ENCODE measurements at places on chromosomes 2 and 18.

- peak; percentile 87 for DNase-seq
These were observed 2.2 kb downstream of the SEPTIN10 start for GRCh38 chr2:109611467-109612095.

DNA sequence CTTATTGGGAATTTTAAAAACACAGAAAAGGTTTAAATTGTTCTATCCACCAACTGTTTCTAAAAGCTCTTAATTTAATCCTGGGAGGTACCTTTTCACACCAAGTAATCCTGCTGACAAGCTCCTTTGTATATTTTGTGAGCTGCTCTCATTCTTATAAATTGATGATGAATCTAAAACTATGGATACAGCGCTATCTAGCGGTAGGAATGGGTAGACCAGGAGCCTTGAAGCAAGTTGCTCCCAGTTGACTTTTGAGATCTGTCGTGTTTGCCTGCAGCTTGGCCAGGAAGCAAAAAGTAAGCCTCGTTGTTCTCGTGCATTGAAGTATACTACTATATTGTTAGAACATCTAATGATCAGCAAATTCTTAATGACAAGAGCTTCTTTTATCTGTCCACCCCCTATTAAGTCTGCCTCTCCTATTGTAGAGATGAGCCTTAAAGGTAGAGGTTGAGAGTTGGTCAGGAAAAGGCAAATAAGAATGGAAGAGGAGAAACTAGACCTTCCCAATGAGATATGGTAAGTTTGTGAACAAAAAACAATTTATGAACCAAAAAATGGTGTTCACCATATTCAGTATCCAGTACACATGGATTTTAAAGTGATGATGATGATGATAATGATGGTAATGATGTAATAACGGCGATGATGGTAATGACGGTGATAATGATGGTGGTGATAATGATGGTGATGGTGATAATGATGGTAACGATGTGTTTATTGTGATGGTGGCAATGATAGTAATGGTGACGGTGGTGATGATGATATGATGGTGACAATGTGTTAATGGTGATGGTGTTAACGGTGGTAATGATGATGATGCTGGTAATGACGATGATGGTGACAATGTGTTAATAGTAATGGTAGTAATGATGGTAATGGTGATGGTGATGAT lies 212.1 kb upstream of the NCKAP5 start:
- DNase-seq: peak; percentile 65

- DNase-seq: peak; percentile 74
These were observed 91.2 kb upstream of the SESTD1 start for GRCh38 chr2:179355881-179356280.

GRCh38 chr18:70671889-70672565 lies 383.2 kb downstream of the SOCS6 start:
- no peak for DNase-seq

- DNase-seq: peak; percentile 81
These were observed 3.4 kb downstream of the TMEM18 start for GRCh38 chr2:673615-674320.

GRCh38 chr18:36481935-36482334 lies 184.4 kb downstream of the FHOD3 start:
- no peak for DNase-seq

- no peak for DNase-seq
These were observed 55.5 kb upstream of the SPOPL start for GRCh38 chr2:138446043-138446442.

DNA sequence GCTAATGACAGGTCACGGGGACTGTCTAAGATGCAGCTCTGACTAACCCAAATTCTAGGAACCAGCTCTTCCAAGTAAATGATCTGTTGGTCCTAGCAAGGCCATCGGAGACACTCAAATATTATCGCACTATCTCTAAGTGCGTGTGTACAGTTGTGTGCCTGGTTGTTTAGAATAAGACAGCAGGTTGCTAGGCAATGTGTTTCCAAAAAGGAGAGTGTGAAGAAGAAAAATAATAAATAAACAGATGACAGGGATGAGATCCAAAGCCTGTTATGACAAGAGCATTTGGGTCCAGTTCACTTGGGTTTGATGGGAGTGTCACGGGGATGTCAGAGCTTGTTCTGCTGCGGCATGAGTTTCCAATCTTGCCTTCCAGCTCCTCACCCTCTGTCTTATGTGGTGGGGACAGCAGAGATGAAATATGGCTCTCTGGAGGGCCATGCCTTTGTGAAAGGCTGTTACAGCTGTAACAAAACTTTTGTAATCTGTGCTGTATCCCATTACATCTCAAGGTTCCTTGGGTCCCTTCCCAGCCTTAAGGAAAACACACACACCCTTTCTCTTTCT lies 127.5 kb upstream of the TNP1 start:
- DNase-seq: no peak

DNA sequence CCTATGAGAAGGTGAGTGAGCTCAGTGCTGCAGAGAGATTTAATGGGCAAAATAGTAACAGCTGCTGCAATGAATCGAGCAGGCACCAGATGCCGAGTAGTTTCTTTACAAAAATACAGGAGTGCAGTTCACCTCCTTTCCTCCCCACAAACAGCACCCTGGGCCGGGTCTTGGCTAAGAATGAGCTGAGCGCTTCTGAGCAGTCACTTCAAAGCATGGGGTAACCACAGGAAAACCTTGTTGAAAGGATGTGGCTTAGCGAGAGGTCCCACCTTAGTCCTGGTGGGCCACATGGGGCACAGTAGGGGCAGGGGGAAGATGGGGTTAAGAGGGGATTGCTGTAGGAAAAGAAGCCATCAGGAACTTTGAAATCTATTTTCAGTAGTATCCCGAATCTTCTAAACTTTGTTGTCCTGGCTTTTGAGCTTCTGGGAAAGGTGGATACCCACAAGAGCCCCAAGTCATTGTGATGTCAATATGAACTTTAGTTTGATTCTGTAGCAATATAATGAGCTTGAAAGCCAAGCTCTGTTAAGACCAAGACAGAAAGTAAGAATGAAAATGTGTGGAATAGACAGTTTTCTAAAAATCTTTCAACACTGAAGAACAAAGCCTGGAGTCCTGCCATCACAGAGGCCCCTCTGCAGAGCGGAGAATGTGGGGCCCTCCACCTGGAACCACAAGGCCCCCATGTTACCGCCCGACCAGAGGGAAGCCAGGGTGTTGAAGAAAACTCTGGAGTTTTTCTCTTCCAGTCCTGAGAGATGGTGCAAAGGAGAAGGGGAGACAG lies 101.0 kb upstream of the ZNF236 start:
- DNase-seq: no peak

DNA sequence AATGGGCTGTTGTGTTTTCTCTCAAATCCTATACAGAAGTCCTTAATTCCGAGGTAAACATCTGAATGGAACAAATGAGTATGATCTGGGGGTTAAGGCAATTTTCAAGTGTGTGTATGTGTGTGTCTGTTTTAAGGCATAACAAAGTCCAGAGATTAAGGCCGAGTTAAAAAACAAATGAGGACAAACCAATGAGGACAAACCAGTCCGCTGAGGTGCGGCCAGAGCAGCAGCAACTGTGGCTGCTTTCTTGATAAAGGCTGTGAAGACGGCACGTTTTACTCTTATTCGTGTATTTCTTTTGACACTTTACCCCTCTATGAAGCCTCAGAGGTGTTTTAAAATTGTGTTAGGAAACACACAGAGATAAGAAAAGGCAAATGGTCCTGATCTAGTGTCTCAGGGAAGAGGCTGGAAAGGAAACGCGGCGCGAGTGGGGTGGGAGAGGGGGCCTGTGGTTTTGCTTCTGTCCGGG lies 495 bp upstream of the GULP1 start:
- DNase-seq: peak; percentile 19

Data from GM23248 (cell line).